ENCODE measurements at places on chromosomes 3 and 15.
A peak's percentile ranks its signal among the peaks of the same experiment; 100 is the strongest.

GRCh38 chr15:95284933-95285421 lies 1045.5 kb upstream of the NR2F2 start:
- no peak for DNase-seq

GRCh38 chr3:4466741-4467521 lies at the start of gene SUMF1:
TSS of gene SUMF1 (minus strand) at chr3:4467269. CDS start at chr3:4467245, 24 bp downstream.
- DNase-seq, result peak; percentile 61

DNA sequence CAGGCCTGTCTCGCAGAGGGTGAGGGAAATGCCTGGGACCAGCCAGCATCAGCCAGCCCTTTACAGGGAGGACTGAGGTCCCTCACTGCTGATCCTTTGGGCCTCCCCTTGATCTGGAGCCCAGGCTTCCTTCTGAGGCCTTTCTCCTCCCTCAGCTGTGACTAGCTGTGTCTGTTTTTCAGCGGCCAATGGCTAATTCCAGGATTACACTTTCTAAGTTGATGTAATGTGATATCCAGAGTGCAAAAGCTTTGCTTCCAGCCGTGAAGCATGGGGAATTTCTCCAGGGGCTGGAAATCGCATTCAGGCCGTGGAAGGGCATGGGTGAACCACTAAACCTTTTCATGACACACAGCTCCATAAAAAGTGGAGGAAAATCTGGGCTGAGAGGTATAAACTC lies 157.6 kb downstream of the SHQ1 start:
- DNase-seq, result no peak

DNA sequence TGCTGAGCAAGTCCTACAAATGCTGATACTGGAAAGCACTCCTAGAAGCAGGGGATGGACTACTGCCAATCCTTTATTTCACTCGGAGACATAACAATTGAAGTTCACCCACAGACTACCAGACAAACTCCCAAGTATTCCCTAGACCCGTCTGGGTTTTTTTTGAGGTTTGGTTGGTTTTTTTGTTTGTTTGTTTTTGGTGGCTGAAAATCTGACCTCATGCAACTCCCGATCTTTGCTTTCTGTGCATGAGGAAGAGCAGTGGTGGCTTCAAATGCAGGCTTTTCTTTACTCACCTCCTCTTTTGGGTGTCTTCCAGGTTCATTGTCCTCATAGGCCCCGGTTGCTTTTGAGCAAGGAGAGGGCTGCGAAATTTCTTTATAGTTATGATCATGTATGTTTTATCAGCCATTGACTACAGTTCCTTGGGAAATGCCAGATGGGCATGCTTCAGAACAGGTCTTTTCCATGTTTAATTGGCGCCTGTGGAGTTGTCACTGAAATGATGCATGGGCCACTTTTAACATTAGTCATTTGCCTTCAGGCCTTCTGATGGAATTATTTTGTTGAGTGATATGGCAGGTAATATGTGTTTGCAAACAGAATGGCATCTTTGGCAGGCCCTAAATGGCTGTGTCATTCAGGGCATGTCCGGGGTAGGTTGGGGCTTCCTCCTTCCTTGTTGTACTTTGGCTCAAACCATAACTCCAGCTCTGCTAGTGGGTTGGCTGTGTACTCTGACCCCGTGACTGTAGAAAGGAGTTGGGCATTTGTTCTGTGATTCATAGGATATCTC lies 81.3 kb upstream of the ZBED2 start:
- no peak for DNase-seq

GRCh38 chr3:50274371-50275104 lies 4.3 kb upstream of the LSMEM2 start:
- DNase-seq, result peak; percentile 43

Measured in activated T-helper 1 cell treated with anti-CD3 and anti-CD28 coated beads, Interleukin-2, amount 50 U/mL, for 16 hours (primary cell).